ENCODE measurements at places on chromosomes 7 and 10.

- DNase-seq: no peak
Observed at GRCh38 chr7:46494028-46494427, 573.0 kb upstream of the IGFBP3 start.

- DNase-seq: no peak
Observed at GRCh38 chr7:141992156-141992555, 3.5 kb upstream of the MGAM start.

DNA sequence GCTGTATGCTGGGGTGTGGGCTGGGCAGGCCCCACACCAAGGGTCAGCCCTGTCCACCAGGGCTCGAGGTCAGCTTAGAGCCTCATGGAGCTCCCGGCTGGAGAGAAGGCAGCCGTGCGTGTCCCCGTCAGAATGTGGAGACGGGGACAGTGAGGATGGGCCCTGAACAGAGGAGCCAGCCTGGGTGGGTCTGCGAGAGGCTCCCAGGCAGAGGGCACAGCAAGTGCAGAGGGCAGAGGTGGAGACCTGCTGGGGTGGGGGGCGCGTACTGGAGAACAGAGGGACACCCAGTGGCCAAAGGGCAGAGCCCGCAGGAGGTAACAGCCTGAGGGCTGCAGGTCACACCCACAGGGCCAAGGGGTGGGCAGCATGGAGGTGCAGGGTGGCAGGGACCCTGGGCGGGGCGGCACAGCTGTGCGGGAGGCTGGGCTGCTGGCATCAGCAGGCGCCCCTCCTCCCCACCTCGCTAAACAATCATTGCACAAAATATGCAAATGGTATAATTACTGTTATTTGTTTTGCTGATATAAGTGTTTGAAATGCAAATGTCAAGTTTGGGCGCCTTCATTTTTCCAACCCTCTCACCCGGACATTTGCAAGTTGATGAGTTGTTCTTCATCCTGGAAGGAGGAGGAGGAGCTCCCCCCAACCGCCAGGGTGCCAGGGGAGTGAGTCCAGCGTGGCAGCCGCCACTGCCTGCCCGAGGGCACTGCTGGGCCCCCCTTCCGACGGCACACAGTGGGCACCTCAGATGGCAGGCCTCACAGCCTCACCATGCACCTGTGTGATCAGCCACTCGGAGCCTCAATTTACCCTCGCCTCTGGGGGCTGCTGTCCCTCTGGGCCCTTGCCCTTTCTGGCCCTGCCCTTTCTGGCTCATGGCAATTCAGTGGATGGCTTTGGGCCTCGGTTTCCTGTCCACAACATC, 35.0 kb downstream of the ELFN1 start:
- no peak for DNase-seq

GRCh38 chr10:13770760-13771493, 184.2 kb downstream of the PRPF18 start:
- DNase-seq: no peak

DNA sequence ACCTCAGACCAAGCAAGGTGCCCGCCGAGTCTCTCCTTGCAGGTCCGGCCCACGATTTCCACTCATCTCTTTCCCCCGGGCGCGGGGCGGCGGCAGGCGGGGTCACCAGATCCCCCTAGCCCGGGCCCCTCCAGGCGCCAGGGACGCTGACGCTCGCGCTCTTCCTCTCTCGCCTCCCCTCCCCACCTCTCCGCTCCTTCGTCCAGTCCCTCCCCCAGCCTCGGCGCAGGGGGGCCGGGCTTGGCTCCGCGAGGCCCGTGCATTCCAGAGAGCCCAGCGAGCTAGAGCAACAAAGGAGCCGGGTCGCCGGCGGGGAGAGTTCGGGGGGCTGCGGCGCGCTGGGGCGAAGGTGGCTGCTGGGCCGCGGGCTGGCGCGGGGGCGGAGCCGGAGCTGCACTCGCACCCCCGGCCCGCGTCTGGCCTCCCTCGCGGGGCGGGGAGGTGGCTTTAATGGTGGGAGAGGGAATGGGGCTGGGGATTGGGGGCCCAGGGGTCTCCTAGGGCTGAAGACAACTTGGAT, at the start of gene SMO:
Gene SMO, plus strand, starts transcription at position 262 of the 520 bp plus-strand sequence. CDS start 519 bp downstream, outside the sequence.
- peak; percentile 41 for DNase-seq

GRCh38 chr7:159086301-159086925, 58.3 kb downstream of the VIPR2 start:
- no peak for DNase-seq

DNA sequence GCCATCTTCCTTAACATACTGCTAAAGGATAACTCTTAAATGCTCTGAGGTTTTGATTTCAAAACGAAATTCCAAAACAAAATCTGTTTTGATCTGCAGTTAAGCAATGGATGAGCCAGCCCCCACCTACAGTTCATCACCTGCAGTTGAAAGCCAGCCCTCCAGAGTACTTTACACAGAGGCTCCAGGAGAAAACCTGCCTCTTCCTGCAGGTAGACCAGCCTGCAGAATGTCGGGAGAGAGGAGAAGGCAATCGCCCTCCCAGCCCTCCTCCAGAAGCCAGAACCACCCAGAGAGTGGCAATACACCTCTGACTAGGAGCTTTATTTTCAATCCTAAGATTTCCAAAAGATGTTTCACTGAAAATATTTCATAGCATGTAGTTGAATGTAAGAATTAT, 798.1 kb downstream of the GATA3 start:
- DNase-seq: no peak

GRCh38 chr7:77444123-77444522, 28.0 kb upstream of the GSAP start:
- peak; percentile 53 for DNase-seq

DNA sequence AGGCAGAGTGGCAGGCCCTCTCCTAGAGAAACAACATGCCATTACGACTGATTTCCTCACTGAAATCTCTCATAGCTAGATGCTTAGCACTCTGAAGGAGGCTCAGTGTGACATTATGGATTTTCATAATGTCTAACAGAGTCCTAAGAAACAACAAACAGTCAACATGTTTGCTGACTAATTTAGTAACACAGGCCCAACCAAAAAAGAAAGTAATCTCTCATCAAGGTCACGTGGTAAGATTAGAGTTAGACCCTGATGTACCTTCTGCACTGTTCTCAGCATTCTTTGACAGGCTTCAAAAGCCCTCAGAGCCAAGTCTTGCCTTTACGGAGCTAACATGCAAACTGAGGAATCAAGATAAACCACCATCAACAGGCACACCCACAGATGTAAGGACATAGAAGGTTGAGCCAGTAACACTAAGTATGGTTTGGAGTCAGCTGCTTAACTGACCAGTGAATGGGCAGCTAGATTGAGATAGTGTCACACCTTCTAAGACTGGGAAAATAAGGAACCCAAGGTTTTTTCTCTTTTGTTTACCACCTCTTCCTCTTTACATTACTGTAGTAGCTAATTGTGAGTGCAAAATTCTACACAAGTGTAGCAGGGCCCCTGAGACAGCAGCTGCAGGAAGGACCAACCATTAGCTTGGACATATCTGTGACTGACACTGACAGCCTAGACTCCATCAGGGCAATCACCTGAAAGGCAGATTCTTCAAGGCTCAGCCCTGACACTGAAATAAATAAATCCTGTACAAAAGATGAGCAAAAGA, 15.3 kb upstream of the KCNIP2 start:
- no peak for DNase-seq

DNA sequence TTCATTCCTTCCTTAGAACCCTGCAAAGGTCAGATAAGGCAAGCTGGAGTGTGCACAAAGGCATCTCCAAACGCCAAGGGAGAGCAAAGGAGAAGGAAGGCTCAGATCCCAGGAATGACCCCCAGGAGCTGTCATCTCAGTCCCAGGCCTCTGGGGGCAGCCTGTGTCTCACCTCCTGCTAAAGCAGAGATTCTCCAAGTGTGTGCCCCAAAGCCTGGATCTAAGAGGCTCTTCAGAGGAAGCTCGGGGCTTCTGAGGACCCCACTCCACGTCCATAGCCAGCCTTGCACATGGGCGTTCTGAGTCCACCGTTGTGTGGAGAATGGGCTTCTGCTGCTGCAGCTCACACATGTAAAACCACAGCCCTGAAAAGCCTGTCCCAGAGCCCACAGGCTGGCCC, 5.1 kb upstream of the GRID1 start:
- DNase-seq: no peak

DNA sequence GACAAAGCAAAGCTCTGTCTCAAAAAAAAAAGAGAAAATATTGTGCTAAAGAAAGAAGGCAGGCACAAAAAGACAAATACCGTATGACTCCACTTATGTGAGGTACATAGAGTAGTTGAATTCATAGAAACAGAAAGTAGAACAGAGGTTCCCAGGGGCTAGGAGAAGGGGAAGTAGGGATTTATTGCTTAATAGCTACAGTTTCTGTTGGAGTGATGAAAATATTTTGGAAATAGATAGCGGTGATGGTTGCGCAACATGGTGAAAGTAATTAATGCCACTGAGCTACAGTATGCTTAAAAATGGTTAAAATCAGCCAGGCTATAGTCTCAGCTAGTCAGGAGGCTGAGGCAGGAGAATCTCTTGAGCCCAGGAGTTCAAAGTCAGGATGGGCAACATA, 18.5 kb upstream of the NPFFR1 start:
- peak; percentile 26 for DNase-seq

GRCh38 chr7:7746458-7746857, 28.1 kb upstream of the RPA3 start:
- DNase-seq: no peak

GRCh38 chr7:122949186-122949585, 46.3 kb downstream of the TAS2R16 start:
- DNase-seq: peak; percentile 8

- DNase-seq: no peak
Observed at GRCh38 chr10:43204042-43204942, 62.6 kb downstream of the RASGEF1A start.

DNA sequence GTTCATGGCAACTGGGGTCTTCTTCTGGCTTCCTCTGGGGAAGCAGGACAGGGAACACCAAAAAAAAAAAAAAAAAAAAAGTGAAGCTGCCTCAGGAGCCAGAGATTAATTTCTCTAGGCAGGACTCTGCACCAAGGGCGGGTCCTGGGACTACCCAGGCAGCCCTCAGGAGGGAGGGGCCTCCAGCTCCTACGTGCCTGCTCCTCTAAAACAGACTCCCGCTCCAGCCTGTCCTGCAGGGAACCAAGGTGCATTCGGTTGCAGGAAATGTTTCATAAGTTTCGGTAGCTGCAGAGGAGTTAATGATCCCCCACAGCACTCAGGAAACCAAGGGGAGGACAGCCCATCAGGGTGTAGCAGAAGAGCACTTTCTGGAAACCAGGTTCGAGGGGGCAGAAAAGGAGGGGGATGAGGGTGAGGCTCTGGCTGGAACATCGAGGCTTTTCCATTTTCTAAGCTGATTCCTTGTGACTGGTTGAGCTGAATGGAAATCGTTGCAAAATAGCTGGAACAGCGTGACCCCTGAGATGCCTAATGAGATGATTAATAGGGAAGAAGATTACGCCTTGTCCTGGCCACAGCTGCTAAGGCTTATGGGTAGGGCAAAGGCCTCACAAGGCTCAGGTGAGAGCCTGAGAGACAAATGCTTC, 84.2 kb downstream of the STRA8 start:
- no peak for DNase-seq

GRCh38 chr7:22628112-22628511, 98.9 kb upstream of the IL6 start:
- no peak for DNase-seq

GRCh38 chr7:141844256-141844655, 3.0 kb upstream of the PRSS37 start:
- DNase-seq: no peak

DNA sequence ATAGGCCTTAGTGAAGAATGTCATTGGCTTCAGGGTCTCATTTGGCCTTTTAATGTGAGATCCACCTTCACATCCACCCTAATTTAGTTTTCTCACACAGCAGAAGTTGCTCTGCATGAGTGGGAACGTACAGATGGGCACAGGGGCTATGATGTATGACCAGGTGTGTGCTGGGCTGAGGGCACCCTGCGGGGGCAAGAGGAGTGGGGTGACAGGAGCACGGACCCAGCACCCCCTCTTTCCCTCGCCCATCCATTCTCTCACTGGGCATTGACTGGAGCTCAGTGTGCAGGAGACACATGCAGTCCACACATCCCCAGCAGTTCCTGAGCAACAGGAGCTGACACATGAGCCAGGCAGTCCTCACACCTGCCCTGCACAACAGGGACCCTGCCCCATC, 95.1 kb upstream of the PPP2R2D start:
- no peak for DNase-seq

- DNase-seq: no peak
Observed at GRCh38 chr7:151886783-151887182, 9.9 kb upstream of the PRKAG2 start.

- peak; percentile 14 for DNase-seq
Observed at GRCh38 chr10:34637418-34637911, 177.6 kb downstream of the PARD3 start.

- DNase-seq: no peak
Observed at GRCh38 chr7:132743974-132744373, 167.7 kb upstream of the PLXNA4 start.

DNA sequence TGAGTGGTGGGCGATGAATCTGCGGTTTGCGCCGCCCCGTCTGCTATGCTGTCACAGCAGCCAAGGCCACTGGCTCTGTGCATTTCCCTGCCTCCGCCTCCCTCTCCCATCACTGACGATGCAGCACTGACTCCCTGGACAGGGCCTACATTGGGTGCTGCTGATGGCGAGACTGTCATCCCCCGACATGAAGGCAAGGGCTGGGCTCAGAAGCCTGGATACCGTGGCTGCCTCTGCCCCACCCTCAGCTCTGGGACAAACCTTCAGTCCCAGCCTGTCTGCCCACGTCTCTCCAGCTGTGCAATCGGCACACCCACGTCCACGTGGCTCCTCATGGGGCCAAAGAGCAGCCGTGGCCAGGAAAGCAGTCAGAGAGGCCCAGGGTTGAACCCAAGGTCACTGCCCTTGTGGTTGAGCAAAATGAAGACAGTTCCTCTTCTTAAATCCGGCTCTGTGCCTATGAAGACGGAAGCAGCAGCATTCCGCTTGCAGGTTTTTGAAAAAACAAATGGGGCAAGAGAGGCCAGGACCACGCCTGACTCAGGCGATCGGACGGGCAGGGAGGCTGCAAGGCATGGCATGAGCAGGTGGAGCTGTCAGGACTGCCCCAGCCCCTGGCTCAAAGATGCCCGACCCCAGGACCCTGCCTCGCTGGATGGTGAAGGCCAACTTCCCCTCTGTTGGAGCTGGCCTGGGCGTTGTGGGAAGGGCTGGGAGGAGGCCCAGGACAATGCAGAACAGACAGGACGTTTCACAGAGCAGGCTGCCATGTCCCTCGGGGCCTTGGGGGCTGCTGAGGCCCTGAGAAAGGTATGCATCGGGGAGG, 517.5 kb downstream of the DNAJB6 start:
- no peak for DNase-seq

- no peak for DNase-seq
Observed at GRCh38 chr7:76091506-76091905, 43.6 kb downstream of the MDH2 start.

Data from astrocyte (in vitro differentiated cells and primary cell).